ENCODE measurements at places on chromosomes 4 and X.

DNA sequence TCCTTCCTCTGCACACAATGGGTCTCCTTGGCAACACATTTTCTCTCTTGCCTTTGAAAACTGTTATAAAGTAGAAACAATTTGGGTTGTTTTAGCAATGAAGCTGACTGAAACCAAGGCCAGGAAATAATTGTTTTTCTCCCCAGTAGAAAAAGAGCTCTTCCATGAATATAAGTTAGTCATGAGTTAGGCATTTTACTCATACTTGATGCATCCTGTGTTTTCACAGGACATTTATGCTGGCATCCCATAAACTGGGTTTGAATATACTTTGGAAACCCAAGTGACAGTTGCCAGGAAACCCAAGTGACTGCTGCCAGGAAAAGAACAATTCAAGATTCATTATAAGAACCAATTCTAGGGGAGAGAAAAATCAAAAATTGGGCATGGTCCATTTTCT, 128.6 kb upstream of the NPY2R start:
- DNase-seq, result no peak

GRCh38 chr4:142474398-142475087, 371.6 kb downstream of the INPP4B start:
- DNase-seq, result no peak

DNA sequence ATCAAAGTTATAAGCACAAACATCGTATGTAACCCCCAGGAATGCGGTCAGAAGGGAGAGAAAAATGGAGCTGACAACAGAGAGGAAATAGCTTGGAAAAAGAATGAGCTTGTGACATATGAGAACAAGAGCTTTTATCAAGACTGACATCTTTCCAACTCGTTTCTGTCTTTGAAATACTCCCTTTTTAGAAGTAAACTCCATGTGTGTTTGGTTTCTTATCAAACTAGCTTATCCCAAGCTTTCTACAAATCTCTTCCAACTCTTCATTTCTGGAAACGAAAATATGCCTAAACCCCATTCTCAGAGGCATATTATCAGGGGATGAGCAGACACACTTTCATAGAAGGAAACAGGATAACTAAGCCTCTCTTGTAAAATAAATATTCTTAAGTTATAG, 235.4 kb downstream of the NAF1 start:
- DNase-seq, result no peak

GRCh38 chrX:7115557-7115956, 32.0 kb upstream of the STS start:
- no peak for DNase-seq

GRCh38 chr4:88609387-88609786, 17.1 kb downstream of the HERC3 start:
- DNase-seq, result no peak
